CMK (cell line): ENCODE measurements at places on chromosomes 2 and 18.
A peak's percentile ranks its signal among the peaks of the same experiment; 100 is the strongest.

DNA sequence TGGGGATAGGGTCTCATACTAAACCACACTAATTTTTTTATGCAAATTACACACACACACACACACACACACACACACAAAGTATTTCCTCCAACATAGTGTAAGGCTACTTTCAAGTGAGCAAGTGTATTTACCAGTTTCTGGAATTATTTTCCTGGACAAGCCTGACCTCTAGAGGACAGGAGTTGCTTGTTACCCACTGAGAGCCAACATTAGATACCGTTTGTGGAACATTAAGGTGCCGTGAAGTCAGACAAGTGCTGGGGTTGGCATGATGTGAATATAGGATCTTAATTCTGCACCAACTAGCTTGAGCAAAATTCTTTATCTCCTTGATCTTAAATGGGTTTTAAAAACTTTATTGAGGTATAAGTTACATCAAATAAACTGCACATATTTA lies 39.3 kb upstream of the SERPINB2 start:
- peak; percentile 8 for DNase-seq

DNA sequence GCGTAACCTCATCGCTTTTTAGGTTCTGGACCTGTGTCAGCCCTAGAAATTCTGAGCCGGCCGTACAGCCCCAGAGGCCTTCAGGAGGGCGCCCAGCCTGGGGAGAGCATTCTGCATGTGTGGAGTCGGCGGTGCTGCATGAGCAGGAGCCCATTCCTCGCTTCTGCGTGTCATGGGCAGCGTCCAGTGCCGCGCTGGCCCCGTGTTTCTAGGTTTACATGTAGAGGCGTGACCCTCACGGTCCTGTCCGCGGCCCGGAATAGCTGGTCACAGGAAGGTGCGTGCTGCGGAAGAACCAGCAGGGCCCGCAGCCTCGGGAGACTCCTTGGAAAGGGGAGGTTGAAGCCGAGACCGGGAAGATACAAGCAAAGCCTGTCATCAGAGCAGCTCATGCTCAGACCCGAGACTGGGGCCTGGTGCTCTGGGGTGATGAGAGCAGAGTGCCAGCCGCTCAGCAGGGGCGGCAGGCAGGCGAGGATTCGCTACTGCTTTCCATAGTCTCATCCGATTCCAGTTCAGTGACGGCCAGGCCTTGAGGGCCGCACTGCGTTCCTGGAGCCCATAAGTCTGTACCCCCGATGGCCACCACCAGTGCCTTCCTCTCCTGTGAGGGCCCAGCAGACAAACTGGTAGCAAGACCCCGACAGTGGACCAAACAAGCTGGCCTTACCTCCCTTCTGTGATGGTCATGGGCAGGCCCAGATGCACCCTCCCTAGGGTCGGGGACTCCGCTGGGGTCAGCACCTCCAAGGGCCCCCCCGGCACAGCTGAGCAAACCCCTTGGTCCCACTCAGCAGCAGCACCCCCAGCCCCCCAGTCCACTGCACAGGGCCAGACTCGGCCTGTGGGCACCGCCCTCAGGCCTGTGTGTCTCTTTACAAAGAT lies 15.6 kb upstream of the NFATC1 start:
- DNase-seq, result no peak

DNA sequence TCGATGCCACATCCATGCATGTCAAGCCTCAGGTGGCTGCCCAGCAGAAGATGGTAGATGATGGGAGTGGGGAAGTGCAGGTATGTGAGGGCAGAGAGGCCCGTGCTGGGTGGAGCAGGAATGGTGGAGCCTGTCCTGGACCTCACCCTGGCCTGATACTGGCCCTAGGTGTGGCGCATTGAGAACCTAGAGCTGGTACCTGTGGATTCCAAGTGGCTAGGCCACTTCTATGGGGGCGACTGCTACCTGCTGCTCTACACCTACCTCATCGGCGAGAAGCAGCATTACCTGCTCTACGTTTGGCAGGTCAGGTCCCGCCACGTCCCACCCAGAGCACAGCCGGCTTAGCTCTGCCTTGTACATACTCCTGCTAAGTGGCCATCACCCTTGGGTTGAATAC lies 13.0 kb downstream of the VIL1 start:
- DNase-seq, result no peak

DNA sequence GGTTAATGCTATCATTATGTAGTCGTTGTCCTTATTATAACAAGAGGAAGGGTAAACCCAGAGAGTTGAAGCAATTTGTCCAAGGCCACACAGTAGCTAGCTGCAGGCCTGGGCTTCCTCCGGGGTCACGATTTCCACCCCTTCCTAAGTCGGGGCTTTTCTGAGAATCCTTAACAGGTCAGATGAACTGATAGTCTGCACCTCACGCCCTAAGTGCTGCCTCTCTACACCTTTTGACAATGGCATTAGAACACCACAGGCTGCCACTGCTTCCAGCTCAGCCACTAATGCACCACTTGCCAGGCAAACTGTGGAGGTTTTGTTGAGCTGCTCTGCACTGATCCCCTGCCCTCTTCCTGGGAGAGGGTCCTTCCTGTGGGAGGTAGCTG lies 37.7 kb downstream of the FOSL2 start:
- no peak for DNase-seq

GRCh38 chr18:58828399-58829121 lies 36.1 kb upstream of the ZNF532 start:
- no peak for DNase-seq

GRCh38 chr2:227880460-227880859 lies 9.0 kb downstream of the DAW1 start:
- no peak for DNase-seq

DNA sequence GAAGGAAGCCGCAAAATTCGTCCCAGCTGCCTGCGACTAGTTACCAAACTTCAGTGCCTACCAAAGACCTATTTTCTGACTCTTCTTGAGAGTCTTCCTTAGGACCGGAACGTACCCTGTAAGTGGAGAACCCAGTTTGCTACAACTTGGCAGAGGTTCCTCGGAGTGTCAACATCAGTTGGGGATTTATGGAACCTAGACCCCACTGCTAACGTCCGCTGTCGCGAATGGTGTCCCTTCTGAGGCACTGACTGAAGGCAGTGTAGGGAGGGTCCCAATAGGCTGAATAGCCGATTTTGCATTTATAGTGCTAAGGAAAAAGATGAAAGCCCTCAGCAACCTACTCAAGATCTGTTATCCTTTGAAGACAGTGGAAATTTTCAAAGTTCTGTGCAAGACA lies 568 bp upstream of the STK17B start:
- DNase-seq, result no peak

DNA sequence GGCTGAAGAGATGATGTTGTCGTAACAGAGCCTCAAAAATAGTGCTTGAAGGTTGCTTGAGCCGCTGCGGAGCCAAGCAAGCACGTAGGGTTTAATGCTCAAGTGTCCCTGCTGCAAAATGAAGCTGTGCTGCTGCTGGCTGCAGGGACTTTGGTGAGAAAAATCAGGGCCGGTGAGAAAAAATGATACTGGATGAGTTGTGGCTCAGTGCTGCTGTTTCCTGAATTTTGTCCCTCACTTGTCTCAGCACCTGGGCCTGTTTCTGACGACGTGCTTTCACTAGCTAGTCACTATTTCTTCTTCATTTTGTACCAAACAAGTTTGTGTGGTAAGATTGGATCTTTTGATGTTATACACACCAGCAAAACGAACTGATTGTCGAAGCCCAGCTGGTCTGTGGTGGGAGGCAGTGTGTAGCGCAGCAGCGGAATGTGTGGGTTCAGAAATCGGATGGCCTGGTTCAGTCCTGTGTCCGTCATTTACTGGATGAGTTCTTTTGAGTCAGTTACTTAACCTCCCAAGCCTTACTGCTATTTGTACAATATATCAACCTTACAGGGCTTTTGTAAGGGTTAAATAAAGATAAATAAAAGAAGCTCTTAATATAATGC lies 172.8 kb upstream of the FOSL2 start:
- DNase-seq, result no peak

- DNase-seq, result no peak
These were observed 79.4 kb upstream of the ALKAL2 start for GRCh38 chr2:367246-367645.

DNA sequence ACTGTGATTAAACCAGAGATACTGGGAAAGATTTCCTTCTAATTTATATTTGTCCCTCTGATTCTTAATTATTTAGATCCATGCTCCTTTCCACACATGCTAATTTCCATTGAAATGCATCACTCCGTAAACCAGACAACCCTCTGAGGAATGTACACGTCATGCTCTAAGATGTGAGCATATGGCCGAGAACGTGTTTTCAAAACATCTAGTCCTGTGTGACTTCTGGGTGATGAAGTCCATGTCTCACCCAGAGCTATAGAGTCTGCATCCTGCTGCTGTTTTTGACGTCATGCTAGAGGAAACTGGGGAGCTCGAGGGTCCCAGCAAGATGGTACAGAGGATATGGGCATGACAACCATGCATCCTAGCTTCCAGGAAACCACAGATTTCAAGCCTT lies 53.6 kb downstream of the CAPN13 start:
- DNase-seq, result no peak

DNA sequence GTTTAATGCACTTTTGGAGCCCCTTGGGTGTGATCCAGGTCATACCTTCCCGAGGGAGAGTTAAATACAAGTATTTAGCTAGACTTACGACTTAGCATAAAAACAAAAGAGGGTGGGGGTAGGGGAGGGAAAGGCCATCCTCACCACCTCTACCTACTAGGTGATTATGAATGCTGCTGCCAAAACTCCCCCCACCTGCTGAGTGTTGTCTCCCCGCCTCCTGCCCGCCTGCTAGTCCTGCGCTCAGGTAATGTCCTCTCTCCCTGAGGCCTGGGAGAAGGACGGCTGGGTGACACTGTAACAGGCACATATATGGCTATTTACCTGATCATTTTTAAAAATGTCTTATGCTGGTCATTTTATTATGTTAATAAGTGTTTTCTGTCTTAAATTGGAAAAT lies 3.0 kb upstream of the NCKAP5 start:
- DNase-seq, result no peak

DNA sequence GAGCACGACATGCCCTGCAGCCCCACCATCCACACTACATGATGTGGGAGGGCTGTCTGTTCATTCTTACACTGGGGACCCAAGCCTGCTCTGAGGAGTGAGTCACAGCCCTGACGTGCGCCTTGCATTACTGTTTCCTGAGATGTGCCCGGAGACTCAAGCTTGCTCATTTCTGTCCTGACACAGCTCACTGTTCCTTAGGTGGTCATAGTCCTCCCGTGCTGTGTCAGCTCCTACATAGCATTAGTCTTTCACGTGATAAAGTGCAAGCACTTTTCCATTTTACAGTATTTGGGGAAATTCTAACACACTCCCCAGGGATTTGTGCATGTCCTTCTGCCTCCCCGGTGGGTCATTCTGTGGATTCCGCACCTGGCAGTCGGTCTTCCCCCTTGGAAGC lies 46.2 kb upstream of the TRIM43B start:
- DNase-seq, result no peak

DNA sequence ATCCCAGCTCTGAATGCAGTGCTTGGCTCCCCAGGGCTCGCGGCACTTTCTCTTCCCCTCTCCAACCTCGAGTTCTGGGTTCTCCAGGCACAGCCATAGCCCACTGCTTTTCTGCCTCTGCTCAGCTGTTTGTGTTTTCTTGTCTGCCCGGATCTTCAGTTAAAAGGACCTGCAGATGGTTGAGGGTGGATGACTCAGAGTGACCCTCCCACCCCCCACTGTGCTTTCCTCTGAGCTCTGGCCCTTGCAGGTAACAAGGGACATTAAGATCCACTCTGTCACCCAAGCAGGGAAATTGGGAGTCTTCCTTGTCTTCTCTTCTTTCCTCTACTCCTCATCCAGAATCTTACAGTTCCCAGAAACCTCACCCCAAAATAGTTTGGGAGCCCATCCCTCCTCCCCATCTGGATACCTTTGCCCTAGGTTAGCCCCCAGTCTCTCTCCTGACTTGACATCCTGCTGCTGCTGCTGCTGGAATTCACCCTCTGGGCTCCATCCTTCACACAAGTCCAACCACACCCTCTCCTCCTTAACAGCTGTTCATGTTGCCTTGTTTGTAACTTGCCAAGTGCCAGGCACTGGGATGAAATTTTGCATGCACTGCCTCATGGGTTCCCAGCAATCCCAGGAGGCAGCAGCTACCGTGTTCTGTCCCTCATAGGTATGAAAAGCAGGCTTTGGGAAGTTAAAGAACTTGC lies 157.9 kb upstream of the TTC39C start:
- DNase-seq, result no peak

DNA sequence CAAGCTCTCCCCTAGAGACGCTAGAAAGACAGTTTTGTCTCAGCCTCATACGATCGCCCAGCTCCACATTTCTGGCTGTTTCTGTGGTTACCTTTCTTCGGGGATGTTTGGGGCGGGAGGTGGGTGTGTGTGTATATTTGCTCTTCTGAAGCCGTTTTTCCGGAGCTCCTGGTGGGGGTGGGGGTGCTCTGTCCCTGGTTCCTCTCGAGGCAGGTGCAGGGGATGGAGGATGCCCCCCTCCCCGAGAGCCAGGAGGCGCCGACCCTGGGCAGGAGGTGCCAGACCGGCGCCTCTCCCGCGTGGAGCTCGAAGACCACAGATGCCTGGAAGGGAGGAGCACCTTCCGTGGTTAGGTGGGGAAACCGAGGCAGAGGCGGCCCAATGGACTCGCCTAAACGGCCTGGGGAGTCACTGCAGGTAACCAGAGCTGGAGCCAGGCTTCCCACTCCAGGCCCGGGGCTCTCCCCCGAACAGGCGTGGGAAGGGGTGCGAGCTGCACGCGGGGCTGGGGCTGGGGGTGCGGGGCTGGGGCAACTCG lies 694 bp upstream of the HPCAL1 start:
- no peak for DNase-seq

GRCh38 chr2:218852911-218853667 lies 6.5 kb upstream of the WNT6 start:
- DNase-seq, result peak; percentile 25

GRCh38 chr2:232873909-232874641 lies 4.0 kb downstream of the SNORC start:
- no peak for DNase-seq

DNA sequence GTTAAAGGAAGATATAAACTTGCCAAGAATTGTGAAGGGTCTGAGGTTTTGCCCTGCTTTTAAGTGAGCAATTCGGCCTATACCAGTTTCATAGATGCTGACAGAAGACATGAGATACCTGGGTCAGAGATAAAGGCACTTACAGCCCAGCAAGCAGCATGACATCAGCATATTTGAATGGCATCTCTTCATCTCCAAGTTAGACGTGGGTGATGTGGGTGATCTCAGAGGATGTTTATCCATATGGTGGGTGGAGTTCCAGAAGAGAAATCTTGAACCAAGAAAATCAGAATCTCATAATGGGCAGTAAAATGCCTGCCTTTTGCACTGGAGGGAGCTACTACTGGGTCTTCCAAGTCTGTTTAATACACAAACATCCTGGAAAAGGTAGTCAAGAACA lies 44.7 kb downstream of the GYPC start:
- no peak for DNase-seq

DNA sequence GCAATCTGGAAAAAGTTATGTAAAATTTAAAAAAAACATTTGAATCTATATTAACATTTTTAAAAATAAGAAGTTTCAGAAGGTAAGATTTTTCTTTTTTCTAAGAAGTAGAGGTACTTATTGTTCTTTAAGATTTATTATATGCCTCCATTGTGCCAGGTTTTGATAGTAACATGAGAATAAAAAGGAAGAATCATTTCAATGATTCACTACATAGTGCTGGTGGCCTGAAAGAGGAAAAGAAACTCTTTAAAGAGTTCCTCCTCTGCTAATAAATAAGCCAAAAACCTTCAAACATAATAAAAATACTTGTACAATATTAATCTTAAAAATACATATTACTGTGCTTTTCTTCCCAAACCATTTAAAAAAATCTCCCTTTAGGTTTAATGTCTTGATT lies 69.0 kb downstream of the ANKRD44 start:
- no peak for DNase-seq
